ENCODE measurements at places on chromosomes 13 and 19. TPM values are rescaled to one million over a fixed set of nuclear protein-coding genes. Genes with fewer than 3 reads are reported as not detected.

- DNase-seq: peak; percentile 21
Measured at GRCh38 chr13:30576528-30576927, 41.2 kb upstream of the USPL1 start.

GRCh38 chr19:6482343-6482686 lies 728 bp upstream of the DENND1C start:
- DNase-seq: no peak

DNA sequence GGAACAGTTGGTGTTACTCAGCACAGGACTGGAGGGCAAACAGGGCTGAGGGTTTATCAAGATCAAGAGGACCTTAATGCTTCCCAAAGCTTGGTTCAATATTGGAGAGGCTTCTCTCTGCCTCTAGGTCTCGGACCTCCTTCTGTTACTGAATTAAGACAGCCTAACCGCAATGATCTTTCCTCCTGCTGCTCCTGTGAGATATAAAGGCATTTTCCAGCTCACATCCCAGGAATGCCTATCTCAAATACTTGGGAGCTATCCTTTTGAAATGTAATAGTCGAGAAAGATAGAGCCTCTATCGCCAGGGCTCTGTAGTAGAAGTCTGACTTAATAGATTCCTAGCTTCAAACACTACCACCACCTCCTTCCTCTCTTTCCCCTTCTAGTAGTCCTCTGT lies 1475.0 kb downstream of the SLITRK1 start:
- no peak for DNase-seq

GRCh38 chr19:10923260-10924112 lies 5.0 kb downstream of the YIPF2 start:
- DNase-seq: no peak

DNA sequence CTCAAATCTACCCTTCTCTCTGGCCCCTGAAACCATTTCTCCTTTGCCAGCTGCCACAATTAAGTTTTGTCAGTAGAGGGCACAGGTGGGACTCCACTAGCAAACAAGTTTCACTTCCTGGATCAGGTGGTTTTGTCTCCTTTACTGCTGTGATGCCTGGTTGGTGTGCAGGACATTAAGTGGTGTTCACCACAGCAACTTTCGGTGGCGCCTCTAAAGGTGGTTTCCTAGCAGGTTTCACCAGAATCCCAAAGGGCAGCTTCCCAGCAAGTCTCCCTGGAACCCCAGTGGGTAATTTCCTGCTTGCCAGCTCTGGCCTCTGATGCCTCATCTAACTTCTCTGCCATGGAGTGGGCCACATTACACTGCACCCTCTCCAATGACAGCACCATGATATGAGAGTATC lies 16.6 kb downstream of the MED4 start:
- DNase-seq: peak; percentile 11

The HTR2A gene
- total RNA-seq: 0.02 TPM

DNA sequence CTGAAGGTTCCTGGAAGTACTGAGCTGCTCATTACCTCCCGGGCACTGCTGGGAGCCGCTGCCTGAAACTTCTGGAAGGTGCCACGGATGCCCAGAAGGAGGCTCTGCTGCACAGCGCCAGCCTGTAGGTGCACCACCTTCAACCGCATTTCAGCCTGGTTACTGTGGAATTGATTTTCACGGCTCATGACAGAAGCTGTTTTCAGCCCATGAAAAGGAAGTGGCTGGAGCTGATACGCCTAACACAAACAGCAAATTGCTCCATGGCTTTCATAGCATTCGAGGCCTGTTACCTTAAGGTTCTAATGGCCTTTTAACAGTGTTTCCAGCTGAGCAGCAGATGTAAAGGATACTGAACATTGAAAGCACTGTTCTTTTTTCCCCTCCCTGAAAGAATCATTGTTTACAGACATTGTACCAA lies 22.0 kb downstream of the GPC6 start:
- DNase-seq: peak; percentile 65

DNA sequence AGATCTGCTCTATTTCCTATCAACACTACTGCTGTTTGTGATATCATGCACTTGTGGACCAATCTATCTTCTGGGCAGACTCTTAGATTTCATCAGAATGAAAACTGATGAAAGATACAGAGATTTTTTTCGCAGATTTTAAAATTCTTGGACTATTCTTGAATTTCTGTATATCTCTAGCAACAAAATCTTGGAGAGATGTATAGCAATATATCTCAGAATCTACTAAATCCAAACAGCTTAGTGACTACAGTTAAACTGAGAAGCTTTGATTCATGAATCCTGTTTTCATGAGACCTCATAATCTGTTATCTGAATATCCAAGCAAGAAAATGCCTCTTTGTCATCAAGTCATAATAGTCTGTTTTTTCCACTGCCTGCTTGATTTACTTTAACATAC lies 28.0 kb upstream of the FREM2 start:
- DNase-seq: no peak

The FRY gene
- 0.62 TPM for total RNA-seq

DNA sequence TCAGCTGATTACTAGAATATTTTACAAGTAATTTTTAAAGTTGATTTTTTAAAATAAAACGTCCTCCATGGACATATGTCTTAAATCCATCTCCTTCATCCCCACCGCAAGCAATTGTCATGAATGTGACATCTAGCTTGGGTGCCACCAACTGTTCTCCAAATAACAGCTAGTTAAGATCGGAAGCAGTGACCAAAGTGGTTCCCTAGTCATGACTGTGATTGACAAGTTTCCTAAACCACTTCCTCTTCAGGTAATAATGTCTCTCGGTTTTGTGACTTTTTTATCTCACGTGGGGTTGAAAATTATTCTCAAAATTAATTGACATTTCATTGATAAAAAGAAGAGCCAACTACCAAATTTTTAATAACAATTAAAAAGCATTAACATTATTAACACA lies 135.3 kb upstream of the MIR17HG start:
- DNase-seq: no peak

- no peak for DNase-seq
Measured at GRCh38 chr13:67076378-67076777, 153.8 kb downstream of the PCDH9 start.

DNA sequence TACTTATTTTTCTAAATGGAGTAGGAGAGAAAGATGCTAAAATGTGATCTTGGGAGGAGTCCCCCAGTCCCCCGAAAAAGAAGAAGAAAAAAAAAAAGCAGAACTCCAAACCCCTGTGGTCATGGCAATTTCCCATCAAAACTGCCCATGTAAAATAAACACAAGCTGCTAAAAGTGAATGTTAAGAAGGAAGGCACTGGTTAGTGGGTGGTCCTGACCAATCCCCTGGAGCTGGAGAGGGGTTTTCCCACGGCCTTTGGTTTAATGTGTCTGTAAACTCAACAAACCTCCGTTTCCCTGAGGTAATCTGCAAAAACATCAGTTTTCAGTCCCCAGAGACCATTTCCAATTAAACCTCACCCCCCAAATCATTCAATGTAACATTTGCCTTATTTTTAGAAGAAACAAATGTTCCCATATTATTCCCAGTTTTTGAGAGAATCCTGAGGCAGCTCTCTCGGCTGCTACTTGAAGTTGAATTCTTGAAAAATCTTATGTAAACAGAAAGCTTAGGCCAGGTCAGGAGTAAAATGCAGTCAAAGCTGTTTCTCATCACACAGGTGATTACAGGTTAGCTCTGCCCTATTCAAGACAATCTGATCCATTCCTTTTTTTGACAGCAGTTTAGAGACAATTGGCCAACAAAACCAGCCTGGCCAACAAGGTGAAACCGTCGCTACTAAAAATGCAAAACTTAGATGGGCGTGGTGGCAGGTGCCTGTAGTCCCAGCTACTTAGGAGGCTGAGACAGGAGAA lies 17.0 kb downstream of the RAB3D start:
- DNase-seq: no peak

DNA sequence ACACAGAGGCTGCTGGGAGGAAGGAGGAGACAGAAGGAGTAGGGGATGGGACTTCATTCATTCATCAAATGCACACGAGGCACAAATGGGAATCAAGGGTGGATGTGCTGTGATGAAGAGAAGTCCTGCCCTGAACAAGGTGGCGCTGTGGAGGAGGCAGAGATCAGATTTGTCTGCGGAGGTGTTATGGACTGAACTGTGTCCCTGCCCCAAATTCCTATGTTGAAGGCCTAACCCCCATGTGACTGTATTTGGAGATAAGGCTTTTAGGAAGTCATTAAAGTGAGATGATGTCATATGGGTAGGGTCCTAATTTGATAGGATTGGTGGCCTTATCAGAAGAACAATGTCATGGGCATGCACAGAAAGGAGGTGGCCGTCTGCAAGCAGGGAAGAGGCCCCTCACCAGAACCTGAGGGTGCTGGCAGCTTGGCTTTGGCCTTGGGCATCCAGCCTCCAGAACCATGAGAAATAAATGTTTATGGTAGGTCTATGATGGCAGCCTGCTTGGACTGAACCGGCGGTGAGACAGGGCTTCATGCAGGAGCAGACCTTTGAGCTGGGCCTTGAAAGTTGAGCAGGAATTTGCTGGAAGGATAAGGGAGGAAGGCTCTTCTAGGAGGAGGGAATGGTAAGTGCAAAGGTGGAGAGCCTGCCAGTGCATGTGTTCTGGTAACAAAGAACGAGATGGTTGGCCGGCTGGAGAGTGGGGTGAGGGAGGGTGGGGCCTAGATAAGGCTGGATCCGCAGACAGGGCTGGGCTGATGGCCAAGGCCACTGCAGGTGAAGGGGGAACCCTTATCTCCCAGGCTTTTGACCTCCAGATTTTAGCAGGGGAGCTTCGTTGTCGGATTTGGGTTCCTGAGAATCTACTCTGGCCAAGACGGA lies 2.7 kb upstream of the CEBPA start:
- no peak for DNase-seq

DNA sequence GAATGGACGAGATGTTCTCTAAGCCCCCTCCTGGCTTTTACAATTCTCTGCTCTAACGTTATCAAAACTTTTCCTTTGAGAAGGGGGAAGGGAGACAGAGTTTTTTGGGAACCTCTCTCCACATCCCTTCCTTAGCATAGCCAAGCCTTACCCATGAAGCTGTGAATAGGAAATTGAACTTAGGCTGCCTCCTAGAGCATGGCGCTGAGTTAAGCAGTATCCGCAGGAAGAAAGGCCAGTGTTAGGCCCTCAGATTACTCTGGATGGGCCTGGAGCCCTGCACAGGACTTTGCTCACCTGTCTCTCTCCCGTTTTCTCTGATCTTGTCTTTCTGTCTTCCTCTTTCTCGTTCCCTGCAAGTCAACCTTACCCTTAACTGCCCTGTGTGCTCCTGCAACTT lies 39.6 kb downstream of the CYP2B6 start:
- no peak for DNase-seq

DNA sequence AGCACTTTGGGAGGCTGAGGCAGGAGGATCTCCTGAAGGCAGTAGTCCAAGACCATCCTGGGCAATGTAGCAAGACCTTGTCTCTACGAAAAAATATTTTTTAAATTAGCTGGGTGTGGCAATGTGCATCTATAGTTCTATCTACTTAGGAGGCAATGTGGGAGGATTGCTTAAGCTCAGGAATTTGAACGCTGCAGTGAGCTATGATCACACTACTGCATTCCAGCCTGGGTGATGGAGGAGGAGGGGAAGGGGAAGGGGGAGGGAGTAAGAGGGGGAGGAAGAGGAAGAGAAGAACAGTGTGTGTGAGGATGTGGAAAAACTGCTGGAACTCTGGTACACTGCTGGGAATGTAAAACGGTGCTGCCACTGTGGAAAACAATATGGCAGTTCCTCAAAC lies 9.2 kb upstream of the CLIP3 start:
- DNase-seq: peak; percentile 83

The PTGER1 gene
- total RNA-seq: not detected

All from A172 (cell line).